Activated CD8-positive, alpha-beta memory T cell treated with anti-CD3 and anti-CD28 coated beads for 48 hours (primary cell): ENCODE measurements at places on chromosomes 3 and 15.

- no peak for DNase-seq
These were observed 12.2 kb upstream of the SEC61A1 start for GRCh38 chr3:128040041-128040440.

DNA sequence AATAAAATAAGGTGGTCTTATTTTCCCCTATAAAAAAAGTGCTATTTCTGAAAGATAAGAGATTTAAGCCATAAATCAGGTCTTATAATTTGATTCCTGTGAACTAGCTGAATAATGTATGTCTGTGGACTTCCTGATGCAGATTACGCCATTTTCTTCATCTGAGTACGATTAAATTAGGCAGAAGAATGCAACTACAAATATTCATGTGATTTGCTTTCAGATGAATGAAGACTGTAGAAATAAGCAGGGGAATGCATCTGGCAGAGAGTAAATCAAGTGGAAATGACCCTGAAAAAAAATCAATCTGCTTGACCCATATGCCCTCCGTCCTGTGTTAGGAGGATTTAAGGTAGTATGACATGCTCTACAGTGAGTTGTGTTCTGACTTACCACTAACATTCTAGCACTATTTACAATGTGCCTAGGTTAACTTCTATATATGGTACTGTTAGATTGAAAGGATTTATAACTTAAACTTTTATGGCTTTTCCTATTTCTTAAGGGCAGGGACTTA lies 14.7 kb downstream of the BNIP2 start:
- no peak for DNase-seq

DNA sequence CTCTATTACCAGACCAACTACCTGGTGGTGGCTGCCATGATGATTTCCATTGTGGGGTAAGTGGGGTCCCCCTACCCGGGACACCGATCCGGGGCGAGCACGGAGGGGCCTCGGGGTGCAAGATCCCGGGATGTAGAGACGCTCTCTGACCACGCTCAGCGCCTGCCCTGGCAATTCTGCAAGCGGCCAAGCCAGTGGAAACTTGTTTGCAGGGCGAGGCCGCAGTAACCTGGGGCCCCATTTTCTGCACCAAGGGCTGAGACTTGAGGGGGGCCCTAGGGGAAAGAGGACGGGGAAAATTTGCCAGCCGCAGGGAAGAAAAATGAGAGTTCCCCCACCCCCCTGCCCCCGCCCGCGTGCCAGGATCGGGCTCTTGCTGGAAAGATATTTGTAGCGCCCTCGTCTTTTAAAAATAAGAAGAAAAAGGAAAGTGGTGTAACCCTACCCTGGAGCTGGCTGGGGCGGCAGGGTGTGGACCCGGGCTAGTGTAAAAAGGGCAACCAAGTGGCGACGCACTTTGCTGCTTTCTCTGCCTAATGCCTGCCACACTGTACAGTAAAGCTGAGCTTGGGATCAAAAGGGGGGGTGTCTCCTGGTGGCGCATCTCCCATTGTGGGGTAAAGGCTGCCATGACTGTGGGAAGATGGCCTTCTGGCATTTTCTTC lies 563 bp downstream of the ARL6IP5 start:
- no peak for DNase-seq

GRCh38 chr15:95121191-95121590 lies 889.8 kb downstream of the MCTP2 start:
- no peak for DNase-seq

GRCh38 chr15:96374499-96374898 lies 44.0 kb downstream of the NR2F2 start:
- DNase-seq: no peak

- DNase-seq: no peak
These were observed 29.5 kb upstream of the SMAD3 start for GRCh38 chr15:67035886-67036285.

DNA sequence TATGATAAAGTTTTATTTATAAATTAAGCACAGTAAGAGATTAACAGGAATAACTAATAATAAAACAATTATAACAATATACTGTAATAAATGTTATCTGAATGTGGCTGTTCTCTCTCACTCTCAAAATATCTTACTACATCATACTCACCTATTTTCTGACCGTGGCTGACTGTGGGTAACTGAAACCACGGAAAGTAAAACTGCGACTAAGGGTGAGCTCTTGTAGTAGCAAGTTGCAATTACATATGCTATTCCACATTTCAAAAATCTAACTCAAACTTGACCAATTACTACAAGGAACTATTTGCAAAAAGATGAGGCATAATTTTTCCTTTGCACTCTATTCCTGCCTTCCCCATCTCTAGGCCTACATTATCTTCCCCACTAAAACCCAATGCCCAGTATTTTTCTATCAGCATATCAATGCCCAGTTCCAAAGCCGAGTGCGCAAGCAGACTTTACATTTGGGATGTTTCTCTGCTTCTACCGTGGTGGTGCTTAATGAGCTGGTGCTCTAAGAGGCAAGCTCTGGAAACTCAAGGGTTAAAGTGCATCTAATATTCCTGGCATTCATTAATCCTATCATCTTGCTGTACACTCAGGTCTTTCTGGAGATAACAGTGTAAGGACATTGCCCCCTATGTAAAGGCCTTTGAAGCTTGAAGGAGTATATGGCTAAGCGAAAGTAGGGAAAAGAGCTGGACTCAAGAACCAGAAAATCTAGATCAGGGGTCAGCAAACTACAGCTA lies 6.7 kb downstream of the PCYT1A start:
- DNase-seq: no peak

- DNase-seq: no peak
These were observed 5.2 kb downstream of the WNT5A start for GRCh38 chr3:55481744-55482495.

GRCh38 chr15:51076524-51077220 lies 18.0 kb downstream of the TNFAIP8L3 start:
- no peak for DNase-seq

DNA sequence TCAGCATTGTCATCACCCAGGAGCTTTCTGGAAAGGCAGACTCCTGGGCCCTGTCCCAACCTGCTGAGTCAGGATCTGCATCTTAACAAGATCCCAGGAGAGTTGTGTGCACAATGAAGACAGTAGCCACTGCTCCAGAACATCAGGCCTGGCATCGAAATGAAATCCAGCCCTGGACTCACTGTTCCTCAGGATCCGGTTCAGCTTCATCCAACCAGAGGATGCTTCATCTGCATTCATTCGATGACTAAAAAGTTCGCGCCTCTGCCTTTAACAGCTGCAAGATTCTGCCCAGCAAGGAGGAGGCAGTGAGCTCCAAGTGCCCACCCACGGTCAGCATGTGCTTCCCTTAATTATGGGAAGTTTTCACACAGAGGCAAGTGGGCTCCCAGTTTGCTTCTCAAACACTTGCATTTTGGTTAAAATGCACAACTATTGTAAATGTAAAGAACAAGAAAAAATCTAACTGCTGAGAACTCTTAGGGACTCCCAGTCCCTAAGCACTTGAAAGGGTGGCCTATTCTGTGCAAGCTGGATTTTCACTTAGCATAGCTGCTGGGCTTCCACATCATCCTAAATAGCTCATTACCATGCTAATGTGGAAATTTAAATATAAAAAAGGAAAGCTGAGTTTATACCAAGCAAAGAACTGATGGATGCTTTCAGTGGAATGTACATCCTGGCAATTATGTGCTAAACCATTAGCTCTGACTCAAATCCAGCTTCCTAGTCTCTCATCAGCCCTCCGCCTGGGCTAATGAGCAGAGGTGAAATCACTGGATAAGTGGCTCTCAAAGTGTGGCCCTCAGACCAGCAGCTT lies 25.5 kb upstream of the ESYT3 start:
- no peak for DNase-seq

- no peak for DNase-seq
These were observed 38.9 kb downstream of the TLE3 start for GRCh38 chr15:70058642-70059360.

- DNase-seq: no peak
These were observed 8.3 kb downstream of the SNAPC5 start for GRCh38 chr15:66489179-66489791.

DNA sequence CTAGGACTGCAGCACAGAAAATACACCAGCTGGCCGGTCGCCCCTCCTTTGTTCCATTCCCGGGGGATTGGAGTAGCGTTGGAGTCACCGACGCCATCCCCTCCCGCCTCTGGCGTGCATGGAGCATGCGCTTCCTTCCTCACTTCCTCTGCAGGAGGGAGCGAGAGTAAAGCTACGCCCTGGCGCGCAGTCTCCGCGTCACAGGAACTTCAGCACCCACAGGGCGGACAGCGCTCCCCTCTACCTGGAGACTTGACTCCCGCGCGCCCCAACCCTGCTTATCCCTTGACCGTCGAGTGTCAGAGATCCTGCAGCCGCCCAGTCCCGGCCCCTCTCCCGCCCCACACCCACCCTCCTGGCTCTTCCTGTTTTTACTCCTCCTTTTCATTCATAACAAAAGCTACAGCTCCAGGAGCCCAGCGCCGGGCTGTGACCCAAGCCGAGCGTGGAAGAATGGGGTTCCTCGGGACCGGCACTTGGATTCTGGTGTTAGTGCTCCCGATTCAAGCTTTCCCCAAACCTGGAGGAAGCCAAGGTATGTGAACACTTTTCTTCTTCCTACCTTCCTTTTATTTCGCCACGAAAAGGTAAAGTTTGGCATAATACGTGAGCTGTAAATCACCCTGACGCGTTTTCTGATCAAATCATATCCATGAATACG lies at the start of gene SCG3:
TSS of gene SCG3 (plus strand) at position 201 of the 661 bp plus-strand sequence. CDS start at position 454, 253 bp downstream.
- DNase-seq: peak; percentile 24

- no peak for DNase-seq
These were observed 335.2 kb upstream of the MCTP2 start for GRCh38 chr15:93895976-93896770.

- no peak for DNase-seq
These were observed 121.5 kb upstream of the LRRFIP2 start for GRCh38 chr3:37295925-37296324.

GRCh38 chr15:80573606-80574005 lies 121.5 kb upstream of the ABHD17C start:
- no peak for DNase-seq

DNA sequence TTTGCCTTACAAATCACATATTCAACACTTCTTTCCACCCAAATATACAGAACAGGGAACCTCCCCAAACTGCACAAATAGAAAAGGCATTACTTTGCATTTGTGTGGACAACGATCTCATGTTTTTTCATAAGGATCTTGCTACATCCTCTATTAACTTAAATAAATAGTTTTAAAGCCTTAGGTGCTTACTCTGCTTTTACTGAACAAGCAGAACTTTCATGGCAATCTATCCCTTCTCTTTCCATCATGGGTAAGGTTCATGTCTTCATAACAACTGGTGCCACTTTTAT lies 18.1 kb downstream of the SIAH2 start:
- DNase-seq: no peak

DNA sequence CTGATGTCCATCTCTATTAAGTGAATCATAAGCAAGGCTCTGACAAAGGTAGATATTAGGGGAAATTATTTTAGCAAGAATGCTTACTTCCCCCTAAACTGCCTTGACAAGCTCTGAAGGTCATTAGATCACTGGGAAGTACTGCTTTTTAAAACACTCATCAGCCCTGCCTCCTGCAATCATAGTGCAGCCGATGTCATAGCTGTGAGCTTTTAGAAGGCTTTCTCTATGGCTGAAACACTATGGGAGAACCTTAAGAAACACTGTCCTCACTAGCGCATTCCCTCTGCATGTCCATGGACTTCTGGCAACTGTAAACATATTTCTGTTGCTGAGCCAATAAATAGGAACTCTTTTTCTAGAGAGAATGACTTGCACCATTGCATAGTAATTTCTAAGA lies 38.7 kb upstream of the PTPRG start:
- no peak for DNase-seq

- no peak for DNase-seq
These were observed 5.0 kb upstream of the CAND2 start for GRCh38 chr3:12791430-12791829.

DNA sequence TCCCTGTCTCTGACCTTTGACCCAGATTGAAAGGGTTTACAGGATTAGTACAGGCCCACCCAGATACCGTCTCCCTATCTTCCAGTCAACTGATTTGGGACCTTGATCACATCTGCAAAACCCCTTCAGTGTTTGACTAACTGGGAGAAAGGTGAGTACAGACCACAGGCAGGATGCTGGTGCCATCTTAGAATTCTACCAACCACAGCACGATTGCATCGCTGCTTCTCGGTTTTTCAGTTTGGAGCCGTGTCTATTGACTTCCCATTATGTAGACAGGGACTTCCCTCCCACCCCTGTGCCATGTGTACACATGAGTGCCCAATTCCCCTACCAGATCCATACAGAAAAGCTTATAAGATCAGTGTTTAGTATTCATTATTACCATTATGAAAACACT lies 6.6 kb upstream of the KLF13 start:
- DNase-seq: no peak

DNA sequence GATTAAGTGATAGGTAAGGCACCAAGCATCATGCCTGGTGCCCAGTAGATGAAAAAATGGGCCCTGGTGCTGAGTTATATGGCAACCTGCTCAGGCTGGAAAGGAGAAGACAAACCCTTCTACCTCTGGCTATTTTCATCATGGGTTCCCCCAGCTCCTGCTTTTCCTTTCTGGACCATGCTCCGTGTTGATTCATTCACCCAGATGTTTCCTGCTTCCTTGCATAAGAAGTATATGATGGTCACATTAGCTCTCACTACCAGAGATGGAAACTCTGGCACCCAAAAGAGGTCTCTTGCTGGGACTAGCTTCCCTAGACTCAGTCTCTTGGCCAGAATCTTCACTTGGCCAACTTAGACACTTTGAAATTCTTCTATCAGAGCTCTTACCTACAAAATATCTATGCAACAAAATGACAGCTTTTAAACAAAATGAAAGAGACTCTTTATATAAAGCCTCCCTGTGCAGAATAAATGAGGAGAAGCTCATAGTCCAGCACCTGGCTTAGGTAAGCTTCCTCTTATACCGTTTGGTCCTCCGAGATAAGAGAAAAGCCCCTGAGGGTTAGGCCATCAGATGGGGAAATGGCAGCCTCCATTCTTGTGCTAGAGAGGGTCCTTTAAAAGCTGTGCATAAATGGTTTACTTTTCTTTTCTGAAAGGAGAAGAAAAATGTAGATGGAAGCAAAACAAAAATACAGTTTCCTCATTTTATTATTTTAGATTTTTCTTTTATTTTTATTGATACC lies 46.8 kb upstream of the MCF2L2 start:
- no peak for DNase-seq

DNA sequence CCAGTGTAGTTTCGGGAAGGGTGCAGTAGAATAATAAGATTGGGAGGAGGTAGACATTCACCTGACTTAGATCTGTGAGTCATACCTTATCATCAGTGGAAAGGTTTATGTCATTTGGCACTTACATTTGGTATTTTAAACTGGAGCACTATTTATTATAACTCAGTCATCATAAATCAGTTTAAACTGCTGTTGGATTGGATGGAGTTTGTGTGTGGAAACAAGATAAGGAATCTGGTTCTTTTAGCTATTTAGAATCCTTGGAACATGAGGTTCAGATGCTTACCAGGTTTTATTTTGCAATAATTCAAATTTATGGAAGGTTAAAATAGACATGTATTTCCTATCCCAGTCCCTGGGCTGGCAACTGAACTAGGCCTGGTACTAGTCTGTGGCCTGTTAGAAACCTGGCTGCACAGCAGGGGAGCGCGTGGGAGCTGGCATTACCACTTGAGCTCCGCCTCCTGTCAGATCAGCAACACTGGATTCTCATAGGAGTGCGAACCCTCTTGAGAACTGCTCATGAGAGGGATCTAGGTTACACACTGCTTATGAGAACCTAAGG lies 34.5 kb downstream of the ZFAND6 start:
- DNase-seq: no peak

GRCh38 chr15:96200357-96200967 lies 130.0 kb upstream of the NR2F2 start:
- DNase-seq: no peak
